CD4-positive, alpha-beta T cell treated with Interleukin-6 at 100 ng/mL for 8 hours (primary cell): ENCODE measurements at places on chromosomes 5 and 9.

- no peak for DNase-seq
These were observed 663.4 kb downstream of the PTPRD start for GRCh38 chr9:9949368-9949767.

DNA sequence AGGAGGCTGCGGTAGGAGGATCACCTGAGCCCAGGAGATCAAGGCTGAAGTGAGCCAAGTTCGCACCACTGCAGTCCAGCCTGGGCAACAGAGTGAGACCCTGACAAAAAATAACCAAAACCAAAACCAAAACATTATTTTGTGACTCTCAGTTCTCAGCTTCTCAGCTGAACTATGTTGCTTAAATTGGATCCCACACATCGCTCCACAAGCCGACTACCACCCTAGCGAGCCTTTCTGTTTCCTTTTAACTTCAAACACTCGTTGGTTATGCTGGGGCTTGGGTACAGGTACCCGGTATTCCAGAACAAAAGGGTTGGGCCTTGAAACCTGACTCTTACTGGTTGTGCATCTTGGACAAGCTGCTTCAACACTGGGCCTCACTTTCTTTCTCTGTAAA lies 3.8 kb upstream of the PTGS1 start:
- DNase-seq: no peak

- DNase-seq: no peak
These were observed 5.5 kb downstream of the TTC16 start for GRCh38 chr9:127721391-127721821.

DNA sequence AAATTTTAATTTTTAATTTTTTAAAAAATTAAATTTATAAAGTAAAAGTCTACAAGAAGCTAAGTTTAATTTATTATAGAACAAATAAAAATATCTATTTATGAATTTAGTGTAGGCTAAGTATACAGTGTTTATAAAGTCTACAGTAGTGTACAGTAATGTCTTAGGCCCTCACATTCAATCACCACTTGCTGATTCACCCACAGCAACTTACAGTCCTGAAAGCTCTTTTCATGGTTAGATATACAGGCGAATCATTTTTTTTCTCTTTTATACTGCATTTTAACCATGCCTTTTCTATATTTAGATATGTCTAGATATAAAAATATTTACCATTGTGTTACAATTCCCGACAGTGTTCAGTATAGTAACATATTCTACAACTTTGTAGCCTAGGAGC lies 55.9 kb downstream of the PCSK1 start:
- no peak for DNase-seq

- no peak for DNase-seq
These were observed 25.3 kb upstream of the SPATA31E1 start for GRCh38 chr9:87857141-87857947.

DNA sequence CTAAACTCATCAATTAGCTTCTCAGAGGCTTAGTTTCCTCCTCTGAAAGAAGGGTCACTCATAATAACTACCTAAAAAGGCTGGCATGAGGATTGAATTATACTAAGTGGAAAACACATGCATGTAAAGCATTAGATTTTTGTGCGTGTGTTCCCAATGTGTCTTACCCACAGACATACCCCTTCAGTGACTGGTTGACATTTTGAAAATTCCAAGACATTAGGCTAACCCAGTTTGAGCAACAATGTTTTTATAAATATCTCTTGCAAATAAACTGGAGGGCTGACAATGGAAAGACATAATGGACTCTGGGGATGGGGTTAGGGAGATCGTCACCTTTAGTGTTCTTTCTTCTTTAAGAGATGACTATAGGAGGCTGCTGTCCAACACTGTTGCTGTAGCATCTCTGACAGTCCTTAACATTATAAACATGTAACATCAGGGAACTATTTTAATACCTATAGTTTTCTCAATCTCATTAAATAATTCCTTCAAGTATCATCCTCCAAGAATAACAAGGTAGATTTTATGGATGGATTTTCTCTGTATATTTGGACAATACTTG lies 24.3 kb downstream of the HMHB1 start:
- no peak for DNase-seq

DNA sequence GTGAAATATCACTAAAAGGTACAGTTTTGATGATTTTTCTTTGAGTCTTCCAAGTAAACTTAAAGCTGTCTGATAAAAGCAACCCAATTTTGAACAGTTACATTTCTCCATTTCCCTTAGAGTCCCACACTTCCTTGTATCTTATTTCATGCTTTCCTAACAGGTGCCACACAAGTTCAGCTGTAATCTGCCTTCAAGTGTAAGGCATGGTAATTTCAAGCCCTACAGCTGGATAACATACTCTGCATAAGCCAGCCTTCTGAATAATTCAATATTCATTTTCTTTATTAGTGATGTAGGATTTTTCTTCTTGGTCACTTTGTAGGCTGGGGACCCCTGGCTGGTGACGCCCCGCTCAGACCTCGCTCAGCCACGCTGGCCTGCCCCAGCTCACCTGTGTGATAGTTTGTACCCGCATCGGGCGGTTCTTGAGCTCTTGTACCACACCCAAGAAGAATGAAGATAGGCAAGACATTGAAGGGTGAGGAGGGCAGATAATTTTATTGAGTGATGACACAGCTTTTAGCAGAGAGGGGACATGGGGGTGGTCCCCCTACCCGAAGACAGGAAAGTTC lies 34.0 kb downstream of the SOX30 start:
- DNase-seq: no peak

DNA sequence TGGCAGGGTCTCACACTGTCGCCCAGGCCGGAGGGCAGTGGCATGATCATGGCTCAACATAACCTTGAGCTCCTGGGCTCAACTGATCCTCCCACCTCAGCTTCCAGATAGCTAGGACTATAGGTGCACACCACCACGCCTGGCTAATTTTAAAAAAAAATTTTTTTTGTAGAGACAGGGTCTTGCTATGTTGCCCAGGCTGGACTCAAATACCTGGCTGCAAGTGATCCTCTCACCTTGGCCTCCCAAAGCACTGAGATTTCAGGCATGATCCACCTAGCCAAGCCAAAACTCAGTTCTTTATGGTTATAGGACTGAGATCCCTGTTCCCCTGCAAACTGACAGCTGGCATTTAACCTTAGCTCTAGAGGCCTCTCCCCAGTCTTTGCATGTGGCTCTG lies 5.3 kb downstream of the LMBRD2 start:
- no peak for DNase-seq

- DNase-seq: no peak
These were observed 89.4 kb downstream of the MACROH2A1 start for GRCh38 chr5:135309391-135310327.

GRCh38 chr9:111720174-111720573 lies 58.8 kb downstream of the GNG10 start:
- DNase-seq: no peak

- no peak for DNase-seq
These were observed 20.3 kb downstream of the ENHO start for GRCh38 chr9:34502471-34502870.
